ENCODE measurements at places on chromosomes 4 and X. TPM values are rescaled to one million over a fixed set of nuclear protein-coding genes. Genes with fewer than 3 reads are reported as not detected.

The RPS6KA6 gene
- total RNA-seq = 0.33 TPM

The TFDP3 gene
- total RNA-seq = not detected

The TMSB15C gene
- total RNA-seq = 2.2 TPM

The FGFR3 gene
- total RNA-seq = not detected

The PARM1 gene
- total RNA-seq = 0.04 TPM

The RAB33A gene
- total RNA-seq = 22.6 TPM

The KLF8 gene
- total RNA-seq = 1.6 TPM

The SUPT20HL1 gene
- total RNA-seq = not detected

The FAM53A gene
- 0.82 TPM for total RNA-seq

The SOD3 gene
- not detected for total RNA-seq

The LGI2 gene
- not detected for total RNA-seq

The CNGA1 gene
- 0.64 TPM for total RNA-seq

- peak; percentile 32 for DNase-seq
- peak overlapping the region; percentile 72 for H3K4me3 ChIP-seq
- H3K36me3 ChIP-seq = no peaks in the 10 kb centered on the region
- H3K27ac ChIP-seq = peak overlapping the region; percentile 91
- H3K4me1 ChIP-seq = peaks cover 36% of the 10 kb centered on the region
These were observed 153.2 kb upstream of the RPL34 start for GRCh38 chr4:108466936-108467902.

DNA sequence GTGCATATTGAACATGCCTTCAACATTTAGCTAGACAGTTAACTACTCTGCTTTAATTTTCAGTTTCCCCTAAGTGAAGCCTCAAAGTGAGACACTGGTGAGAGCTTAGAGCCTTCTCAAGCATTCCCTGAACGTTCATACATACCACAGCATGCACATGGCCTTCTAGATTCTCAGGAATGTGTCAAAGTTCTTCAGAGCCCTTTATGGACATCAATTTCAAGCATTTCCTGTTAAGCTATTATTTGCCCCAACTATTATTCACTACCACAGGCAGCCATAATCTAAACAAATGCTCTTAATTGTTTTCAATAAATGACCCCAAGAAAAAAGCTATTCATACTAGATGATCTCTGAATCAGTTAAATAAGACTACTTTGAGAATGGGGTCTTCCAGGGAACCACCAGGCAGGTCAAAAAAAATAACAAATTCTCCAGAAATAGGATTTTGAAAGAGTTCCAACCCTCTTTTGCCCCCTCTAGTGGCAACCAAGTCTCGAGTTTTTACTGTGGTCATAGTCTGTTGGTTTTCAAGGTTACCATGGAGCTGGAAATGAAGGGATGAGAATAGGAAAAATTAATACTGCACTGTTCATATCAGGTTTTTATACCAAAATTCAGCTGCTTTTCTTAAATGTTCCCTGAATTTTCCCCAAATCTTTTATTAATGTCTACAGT, 235.4 kb downstream of the RAB28 start:
- H3K27ac ChIP-seq = no peak overlapping the region
- no peaks in the 10 kb centered on the region for H3K27me3 ChIP-seq
- H3K36me3 ChIP-seq = peaks cover 8% of the 10 kb centered on the region

DNA sequence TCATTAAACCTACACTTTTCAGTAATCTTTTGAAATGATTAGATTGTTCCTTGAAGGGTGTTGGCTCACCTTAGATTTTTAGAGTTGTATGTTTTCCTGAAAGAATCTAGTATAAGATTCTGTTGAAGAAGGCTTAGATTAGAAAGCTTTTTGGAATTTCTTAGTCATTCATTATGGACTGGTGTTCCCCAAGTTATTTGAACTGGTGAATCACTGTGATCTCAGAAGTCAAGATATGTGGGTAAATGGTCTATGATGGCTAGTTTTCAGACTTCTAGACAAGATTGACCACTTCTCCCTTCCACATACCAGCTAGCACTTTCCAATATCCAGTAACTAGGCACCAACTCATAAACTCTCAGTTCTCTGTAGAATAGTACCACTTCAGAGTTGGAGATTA, 138.1 kb downstream of the KDM6A start:
- no peak overlapping the region for H3K27ac ChIP-seq
- peaks cover 31% of the 10 kb centered on the region for H3K4me1 ChIP-seq
- no peaks in the 10 kb centered on the region for H3K27me3 ChIP-seq
- peaks cover 31% of the 10 kb centered on the region for H3K36me3 ChIP-seq

GRCh38 chr4:138796761-138797160, 218.8 kb upstream of the NOCT start:
- no peak overlapping the region for H3K4me3 ChIP-seq
- no peak overlapping the region for H3K27ac ChIP-seq
- DNase-seq = no peak
- no peaks in the 10 kb centered on the region for H3K36me3 ChIP-seq
- H3K4me1 ChIP-seq = no peaks in the 10 kb centered on the region
- peaks cover 4% of the 10 kb centered on the region for H3K27me3 ChIP-seq

DNA sequence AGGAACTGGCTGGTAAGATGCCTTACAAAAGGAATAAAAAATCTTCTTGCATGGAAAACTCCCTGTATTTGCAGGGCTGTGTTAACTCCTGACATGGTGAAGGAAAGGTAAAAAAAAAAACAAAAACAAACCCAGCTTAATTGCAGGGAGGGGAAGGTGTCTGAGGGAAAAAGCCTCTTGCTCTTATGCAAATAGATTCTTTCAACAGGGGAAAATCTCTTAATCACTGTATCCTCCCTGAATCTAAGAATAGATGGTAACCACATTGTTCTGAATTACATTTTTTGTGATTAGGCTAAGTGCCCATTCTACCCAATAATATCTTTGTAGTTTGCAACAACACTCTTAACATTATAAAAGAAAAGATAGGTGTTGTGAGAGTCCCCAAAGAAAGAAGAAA, 172.6 kb downstream of the RBM46 start:
- H3K27me3 ChIP-seq = no peaks in the 10 kb centered on the region
- H3K36me3 ChIP-seq = no peaks in the 10 kb centered on the region
- no peak overlapping the region for H3K4me3 ChIP-seq
- no peak overlapping the region for H3K27ac ChIP-seq
- no peaks in the 10 kb centered on the region for H3K4me1 ChIP-seq

DNA sequence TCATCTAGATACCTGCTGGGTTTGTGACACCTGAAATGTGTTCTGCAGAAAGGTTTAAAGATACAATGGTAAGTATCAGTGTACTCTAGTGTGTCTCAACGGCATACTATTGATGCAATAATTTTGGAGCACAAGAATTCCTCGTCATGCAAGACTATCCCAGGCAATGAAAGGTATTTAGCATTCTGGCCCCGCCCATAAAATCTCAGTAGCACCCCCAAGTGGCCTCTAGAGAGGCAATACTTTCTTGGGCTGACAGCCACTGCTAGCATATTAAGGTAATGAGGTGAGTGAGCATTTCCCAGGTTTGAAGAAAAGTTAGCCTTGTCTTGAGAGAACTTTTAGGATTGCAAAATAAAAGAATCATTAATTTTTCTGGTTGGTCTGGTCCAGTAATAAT, 24.0 kb downstream of the TAB3 start:
- H3K27ac ChIP-seq = no peak overlapping the region
- peaks cover 2% of the 10 kb centered on the region for H3K4me1 ChIP-seq
- no peaks in the 10 kb centered on the region for H3K27me3 ChIP-seq
- DNase-seq = no peak
- H3K36me3 ChIP-seq = peaks cover 9% of the 10 kb centered on the region
- H3K4me3 ChIP-seq = no peak overlapping the region

DNA sequence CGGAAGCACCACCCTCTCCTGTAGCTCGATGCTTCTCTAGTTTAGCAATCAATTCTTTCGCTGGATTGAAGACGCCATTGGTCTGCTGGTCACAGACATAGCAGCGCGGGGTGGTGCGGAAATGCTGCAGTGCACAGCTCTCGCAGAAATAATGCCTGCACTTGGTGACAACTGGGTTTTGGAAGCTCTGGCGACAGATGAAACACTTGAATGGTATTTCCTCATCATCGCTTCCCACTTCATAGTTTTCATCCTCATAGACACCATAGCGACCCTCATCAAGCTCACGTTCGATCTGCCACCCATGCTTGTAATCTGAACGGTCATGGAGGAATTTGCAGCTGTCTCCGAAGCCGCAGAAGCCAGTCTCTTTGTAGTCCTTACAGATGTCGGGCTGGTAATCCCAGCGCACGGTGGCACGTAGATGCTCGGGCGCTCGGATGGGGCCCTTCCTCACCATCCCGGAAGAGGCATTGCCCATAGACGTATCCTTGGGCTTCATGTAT, 854 bp downstream of the RNF113A start:
- no peaks in the 10 kb centered on the region for H3K27me3 ChIP-seq
- peak overlapping the region; percentile 100 for H3K27ac ChIP-seq
- peaks cover 7% of the 10 kb centered on the region for H3K4me1 ChIP-seq
- peak overlapping the region; percentile 100 for H3K4me3 ChIP-seq
- peaks cover 17% of the 10 kb centered on the region for H3K36me3 ChIP-seq

GRCh38 chr4:123884922-123885321, 488.3 kb downstream of the SPRY1 start:
- peaks cover 12% of the 10 kb centered on the region for H3K27me3 ChIP-seq
- H3K36me3 ChIP-seq = no peaks in the 10 kb centered on the region
- no peak overlapping the region for H3K4me3 ChIP-seq
- no peaks in the 10 kb centered on the region for H3K4me1 ChIP-seq
- DNase-seq = no peak

GRCh38 chr4:77113069-77113468, 37.3 kb upstream of the CCNI start:
- H3K27ac ChIP-seq = no peak overlapping the region
- peaks cover 3% of the 10 kb centered on the region for H3K27me3 ChIP-seq
- no peaks in the 10 kb centered on the region for H3K4me1 ChIP-seq
- no peak for DNase-seq

- no peak for DNase-seq
- no peaks in the 10 kb centered on the region for H3K4me1 ChIP-seq
These were observed 87.4 kb upstream of the CT45A1 start for GRCh38 chrX:135625995-135626394.

DNA sequence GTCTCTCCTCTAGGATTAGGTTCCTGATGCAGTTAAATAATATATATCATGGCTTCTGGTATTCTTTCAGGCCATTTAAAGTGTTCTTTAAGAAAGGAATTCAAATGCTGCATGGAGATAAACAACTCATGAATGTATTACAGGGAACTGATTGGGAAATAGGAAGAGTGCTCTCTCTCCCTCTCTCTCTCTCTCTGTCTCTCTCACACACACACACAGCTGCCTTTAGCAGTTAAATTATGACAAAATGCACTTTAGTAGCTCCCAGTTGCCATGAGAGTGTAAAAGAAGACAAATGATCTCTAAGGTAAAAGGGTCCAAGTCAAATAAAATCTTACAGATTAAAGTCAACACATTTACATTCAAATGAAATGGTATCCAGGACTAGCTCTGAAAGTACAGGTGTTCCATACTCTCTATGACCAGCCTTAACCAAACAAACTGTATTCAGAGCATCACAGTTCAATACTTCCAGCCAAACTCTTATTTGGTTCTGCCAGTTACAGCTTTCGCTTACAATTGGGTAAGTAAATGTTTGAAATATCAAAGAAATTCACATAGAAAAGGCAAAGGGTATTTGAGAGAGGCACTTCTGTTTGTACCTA, 94.7 kb upstream of the CXXC4 start:
- peaks cover 12% of the 10 kb centered on the region for H3K27me3 ChIP-seq
- H3K4me3 ChIP-seq = no peak overlapping the region
- no peak for DNase-seq
- no peak overlapping the region for H3K27ac ChIP-seq

- no peaks in the 10 kb centered on the region for H3K36me3 ChIP-seq
- H3K4me3 ChIP-seq = no peak overlapping the region
- H3K4me1 ChIP-seq = no peaks in the 10 kb centered on the region
- peaks cover under 1% of the 10 kb centered on the region for H3K27me3 ChIP-seq
- H3K27ac ChIP-seq = no peak overlapping the region
These were observed 130.2 kb downstream of the COL25A1 start for GRCh38 chr4:109172301-109172700.

GRCh38 chr4:81523672-81524327, 52.1 kb upstream of the RASGEF1B start:
- no peak for DNase-seq
- H3K27ac ChIP-seq = no peak overlapping the region
- no peaks in the 10 kb centered on the region for H3K27me3 ChIP-seq
- peaks cover 8% of the 10 kb centered on the region for H3K36me3 ChIP-seq

GRCh38 chrX:148069759-148070503, 88.8 kb downstream of the FMR1NB start:
- H3K27ac ChIP-seq = no peak overlapping the region
- H3K36me3 ChIP-seq = peaks cover 2% of the 10 kb centered on the region
- no peak for DNase-seq

DNA sequence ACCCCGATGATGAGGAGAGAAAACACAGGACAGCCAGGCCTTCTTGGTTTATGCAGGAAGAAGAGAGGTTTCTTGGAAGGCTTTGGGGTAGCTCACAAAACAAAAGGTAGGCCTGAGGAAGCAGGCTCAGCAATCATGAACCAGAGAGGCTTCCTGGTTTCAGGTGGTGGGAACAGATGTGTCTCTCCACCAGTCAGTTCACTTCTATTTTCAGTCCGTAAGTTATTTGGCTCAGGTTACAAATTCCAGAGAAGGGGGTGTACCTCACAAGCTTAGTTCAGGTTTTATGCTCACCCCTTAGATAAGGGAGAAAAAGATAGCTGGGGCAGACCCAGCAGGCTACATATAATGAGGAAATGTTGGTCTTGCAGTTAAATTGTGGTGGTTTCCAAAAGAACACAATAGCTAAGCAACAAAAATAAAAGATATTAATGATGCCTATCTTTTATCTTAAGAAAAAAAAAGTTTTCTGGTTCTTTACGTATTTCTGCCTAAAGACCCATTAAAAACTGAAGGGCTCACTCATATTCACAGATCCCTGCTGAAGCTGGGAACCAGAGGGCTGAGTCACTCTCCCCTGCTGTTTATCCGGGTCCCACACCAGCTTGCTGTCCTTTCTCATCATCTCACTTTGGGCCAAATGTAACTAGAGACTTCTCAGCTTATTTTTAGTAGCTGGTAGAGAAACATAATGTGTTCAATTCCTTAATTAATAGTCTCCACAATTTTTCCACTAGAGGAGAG, 177.0 kb downstream of the CAMK2D start:
- H3K27me3 ChIP-seq = no peaks in the 10 kb centered on the region
- H3K4me3 ChIP-seq = no peak overlapping the region
- no peak overlapping the region for H3K27ac ChIP-seq

GRCh38 chrX:39750848-39751247, 346.9 kb downstream of the BCOR start:
- H3K4me1 ChIP-seq = peaks cover 2% of the 10 kb centered on the region
- H3K27ac ChIP-seq = no peak overlapping the region
- H3K27me3 ChIP-seq = no peaks in the 10 kb centered on the region
- no peaks in the 10 kb centered on the region for H3K36me3 ChIP-seq

All from activated naive CD8-positive, alpha-beta T cell treated with anti-CD3 and anti-CD28 coated beads for 36 hours (primary cell).